ENCODE measurements at places on chromosomes 1 and 21.

- no peak for DNase-seq
Measured at GRCh38 chr1:193533853-193534252, 347.4 kb upstream of the B3GALT2 start.

- no peak for DNase-seq
Measured at GRCh38 chr1:51794260-51794659, 84.3 kb downstream of the NRDC start.

DNA sequence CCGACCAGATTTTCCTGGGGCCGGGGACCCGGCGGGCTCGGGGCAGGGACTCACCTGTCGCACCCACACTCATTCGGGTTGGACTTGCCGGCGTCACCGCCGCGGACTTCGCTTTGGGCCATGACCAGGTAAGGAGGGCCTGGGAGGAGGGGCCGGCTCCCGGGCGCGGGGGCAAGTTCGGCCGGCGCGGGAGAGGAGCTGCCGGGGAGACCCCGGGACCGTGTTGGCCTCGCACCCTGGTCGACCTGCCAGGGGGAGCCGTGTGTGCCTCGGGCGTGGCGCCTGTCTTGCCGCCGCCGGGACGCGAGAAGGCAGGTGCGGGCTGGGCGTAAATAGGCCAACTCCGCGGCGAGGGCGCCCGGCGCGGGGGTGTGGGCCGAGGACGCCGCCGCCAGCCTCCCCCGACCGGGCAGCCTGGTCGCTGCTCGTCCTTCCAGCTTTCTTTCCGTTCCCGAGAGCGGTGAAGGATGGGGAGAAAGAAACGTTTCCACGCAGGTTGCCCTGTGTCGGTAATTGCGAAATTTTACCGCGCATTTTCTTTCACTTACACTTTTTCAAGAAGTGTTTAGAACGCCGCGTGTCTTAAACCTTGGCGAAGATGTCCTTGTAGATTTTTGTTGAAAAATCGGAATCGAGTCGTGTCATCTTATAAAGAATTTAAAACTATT lies 558 bp downstream of the USP1 start:
- DNase-seq, result peak; percentile 26

- no peak for DNase-seq
Measured at GRCh38 chr1:184242507-184242943, 144.3 kb upstream of the C1orf21 start.

DNA sequence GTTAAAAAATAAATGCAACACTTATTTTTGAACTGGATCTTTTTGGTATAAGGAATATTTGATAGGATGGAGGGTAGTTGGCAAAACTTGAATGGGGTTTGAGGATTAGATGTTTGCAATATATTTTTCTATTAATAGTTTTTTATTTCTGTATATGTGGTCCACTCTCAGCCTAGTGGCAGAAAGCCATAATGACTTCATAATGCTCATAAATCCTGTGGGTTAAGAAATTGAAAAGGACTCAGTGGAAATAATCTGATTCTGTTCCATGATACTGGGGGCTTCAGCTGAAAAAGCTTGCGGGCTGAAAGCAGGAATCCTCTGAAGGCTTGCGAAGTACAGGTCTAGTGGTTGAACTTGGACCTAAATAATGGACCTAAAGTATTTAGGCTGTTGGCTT lies 1028.6 kb upstream of the PRMT6 start:
- DNase-seq, result no peak

DNA sequence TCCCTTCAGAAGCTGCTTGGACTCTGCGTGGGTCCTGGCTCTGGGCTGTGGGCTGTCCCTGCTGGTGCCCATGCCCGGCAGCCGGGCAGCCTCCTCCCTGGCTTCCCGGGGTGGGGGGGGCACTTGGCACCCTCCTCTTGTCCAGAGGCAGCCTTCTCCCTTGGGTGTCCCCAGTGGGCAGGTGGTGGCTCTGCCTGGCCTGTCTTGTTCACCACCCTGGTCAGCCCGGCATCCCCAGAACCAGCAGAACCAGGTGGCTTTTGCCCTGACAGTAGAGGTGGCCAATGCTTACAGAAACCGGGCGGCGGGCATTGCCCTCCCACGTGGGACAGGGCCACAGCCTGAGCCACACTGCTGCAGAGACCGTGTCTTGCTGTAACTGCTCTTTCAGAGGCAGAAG lies 38.0 kb downstream of the CFAP74 start:
- no peak for DNase-seq

DNA sequence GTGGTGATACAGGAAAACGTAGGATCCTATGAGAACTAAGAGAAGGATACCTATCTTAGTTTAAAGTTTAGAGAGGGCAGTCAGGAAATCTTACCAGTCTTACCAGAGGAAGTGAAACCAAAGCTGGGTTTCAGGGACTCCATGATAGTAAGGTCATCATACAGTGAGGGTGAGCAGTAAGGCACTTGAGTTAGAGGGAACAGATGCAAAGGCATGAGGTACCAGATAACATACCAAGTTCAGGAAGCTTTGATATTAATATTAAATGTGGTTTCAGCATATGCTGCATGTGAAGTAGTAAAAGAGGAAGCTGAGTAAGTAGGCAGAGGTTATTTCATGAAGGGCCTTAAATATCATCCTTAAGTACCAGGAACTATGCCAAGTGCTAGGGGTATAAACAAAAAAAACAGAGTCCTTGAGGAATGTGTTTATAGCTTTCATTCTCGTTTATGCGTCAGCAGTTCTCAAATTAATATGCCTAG lies 16.9 kb downstream of the ATG4C start:
- no peak for DNase-seq

DNA sequence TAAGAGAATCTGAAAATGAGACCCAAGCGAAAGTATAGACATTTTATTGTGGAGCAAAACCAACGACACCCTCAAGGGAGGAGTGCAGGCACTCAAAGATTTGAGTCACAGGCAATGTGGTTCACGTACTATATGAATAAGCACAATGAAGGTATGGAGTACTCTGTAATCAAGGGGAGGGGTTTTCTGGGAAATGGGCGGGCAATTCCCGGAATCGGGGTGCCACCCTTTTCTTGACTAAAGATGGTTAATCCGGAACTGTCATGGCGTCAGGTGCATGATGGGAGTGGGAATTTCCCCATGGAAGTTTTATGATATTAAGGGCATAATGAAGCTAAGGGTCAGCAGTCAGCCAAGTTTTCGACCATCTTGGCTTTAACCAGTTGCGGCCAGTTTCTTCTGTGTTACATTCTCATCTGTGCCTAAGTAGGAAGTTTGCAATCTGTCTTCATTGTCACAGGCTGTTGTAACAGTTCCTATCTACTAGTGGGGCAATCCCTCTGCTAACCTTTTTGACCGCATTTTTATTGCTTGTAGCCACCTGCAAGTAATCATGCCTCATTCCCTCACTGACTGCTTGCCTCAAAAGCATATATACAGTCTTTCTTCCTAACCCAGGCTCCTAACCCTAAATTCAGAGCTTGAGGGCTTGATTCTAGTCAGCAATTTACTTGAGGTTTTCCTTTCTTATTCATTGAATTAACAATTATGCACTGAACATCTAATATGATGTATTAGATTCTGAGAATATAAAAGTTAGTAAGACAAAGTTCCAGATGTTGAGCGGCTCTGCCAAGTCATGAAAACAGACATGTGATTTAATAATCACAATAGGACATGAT lies 775 bp upstream of the AIM2 start:
- peak; percentile 75 for DNase-seq

DNA sequence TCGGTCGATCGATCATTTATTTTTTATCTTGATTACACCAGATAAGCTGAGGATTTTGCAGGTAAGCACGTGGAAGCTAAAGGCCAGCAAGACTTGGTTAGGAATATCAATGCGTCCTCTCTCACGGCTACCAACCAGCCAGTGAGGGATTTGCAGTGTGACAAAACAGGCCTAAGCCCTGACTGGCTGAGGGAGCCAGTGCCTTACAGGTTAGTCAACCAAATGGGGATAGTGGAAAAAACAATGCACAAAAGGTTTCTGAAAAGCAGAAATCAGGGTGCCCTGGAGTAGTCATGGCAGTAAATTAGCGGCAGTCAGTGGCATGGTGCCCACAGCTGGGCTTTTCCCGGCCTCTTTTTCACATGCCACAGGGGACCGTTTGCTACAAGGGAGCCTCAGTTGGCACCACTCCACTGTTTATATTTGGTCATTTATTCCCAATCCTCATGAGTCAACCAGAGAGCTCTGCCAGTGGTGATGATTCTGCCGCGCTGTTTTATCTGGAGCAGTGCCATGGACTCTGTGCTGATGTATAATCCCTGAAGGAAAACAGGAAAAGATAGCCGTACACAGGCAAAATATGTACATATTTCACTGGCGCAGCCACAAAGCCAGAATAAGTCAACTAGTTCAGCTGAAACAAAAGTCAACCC lies 167.6 kb downstream of the RHOU start:
- DNase-seq, result no peak

- no peak for DNase-seq
Measured at GRCh38 chr1:245874942-245875580, 632.0 kb downstream of the SMYD3 start.

DNA sequence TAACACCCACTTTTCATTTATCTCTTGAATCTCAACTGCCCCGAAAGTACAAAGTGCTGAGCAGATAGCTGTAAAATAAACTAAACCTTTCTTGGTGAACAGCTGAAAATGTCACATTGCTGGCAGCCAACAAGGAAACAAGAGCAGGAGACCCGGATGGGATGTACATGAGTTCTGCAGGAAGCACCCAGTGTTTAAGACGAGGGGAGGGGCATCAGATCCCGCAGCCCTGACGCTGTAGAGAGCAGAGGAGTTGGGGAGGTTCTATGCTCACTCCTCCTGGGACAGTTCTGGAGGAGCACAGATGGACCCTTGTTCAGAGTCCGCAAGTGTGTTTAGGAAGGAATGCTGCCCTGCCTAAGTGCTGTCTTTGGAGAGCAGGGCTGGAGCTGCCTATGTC lies 32.0 kb upstream of the EPHA8 start:
- DNase-seq, result no peak

DNA sequence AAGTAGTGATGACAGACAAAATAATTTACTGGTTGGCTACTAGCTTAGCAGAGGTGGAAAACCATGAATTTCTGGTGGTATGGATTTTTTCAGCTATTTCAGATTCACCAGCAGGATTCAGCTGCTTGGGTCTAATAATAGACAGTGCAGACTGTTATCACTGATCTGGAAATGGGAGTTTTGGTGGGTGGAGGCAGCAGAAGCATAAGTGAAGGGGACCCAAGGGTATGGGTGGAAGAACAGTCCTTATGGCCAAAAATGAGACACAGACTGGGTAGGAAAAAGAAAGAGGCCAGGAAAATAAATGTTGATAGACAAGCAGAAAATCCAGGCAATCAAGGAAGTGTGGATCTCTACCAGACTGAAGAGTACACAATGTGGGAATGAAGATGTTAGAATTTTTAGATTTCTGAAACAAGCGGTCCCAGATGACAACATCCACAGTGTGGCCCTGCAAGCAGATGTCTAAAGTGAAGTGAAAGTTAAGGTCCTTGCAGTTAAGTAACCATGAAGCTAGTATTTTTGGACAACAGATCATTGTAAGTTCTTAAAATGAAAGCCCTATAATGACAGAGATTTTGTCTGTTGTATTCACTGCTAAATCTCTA lies 24.7 kb downstream of the LYST start:
- no peak for DNase-seq

- DNase-seq, result no peak
Measured at GRCh38 chr21:39116761-39117439, 66.4 kb downstream of the PSMG1 start.

DNA sequence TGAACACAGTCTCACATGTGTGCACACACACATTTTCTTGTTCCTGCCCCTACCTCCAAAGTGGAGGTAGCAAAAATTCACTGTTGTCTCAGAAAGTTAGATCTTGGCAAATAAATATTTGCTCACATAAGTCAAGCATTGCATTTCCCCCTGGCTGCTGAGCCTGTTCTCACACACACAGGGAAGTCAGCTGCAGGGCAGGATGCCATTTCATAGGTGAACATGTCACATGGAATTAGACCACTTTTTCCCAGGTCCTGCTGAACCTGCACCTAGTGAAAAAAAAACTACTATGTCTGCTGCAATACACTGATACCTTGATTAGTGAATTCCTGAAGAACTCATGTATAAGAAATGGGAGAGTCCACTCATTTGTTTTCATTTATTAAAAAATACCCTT lies 5.3 kb upstream of the CD55 start:
- no peak for DNase-seq

GRCh38 chr1:14937288-14937949 lies 216.1 kb upstream of the TMEM51 start:
- no peak for DNase-seq

DNA sequence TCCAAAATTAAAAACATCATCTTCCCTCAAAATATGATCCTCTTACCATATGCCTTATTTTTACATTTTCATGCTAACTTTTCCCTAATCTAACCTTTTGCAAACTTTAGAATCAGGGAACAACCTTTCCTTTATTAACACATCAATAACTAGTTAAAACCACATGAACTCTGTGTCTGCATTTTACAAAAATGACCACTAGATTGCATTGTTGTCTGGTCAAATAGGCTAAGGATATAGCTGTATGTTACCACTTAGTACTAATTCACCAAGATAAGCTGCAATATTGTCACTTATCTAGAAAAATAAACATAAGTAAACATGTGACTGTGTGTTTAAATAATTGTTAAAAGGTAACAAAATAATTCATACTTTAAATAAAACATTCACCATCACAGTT lies 82.3 kb downstream of the DENND1B start:
- DNase-seq, result no peak

GRCh38 chr1:29647581-29647980 lies 411.3 kb downstream of the PTPRU start:
- no peak for DNase-seq

DNA sequence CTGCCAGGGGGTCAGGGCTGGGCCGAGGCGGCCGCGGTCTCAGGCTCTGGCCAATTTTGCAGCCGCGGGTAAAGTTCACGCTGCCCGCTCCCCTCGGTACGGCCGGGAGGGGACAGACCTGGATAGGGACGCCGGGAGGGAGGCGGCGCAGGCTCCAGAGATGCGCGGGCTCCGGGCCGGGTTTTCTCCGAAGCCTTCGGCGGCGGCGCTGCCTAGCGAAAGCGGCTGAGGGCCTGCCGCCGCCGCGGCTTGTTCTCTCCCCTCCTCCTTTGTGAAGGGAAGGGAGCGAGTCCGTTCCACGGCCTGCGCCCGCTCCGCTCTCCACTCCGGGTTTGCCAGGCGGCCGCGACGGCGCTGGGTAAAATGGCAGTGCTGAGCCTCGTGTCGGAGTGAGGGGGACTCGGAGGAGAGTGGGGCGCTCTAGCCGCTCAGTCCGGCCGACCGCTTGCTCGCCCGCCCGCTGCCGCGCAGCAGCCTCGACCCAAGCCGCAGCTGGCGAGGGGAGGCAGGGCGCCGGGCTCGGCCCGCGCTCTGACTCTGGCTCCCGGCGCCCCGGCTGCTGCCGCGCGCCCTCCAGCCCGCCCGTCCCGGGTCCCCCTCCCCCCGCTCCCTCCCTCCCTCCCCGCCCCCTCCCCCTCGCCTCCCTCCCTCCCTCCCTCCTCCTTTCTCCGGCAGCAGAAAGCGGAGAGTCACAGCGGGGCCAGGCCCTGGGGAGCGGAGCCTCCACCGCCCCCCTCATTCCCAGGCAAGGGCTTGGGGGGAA lies at the start of gene ARID1A:
Gene ARID1A (plus strand): TSS at position 660 of the 763 bp plus-strand sequence. CDS start 389 bp downstream, outside the sequence.
- DNase-seq, result peak; percentile 92

- no peak for DNase-seq
Measured at GRCh38 chr1:56411484-56412180, 167.7 kb downstream of the PLPP3 start.

- DNase-seq, result no peak
Measured at GRCh38 chr1:202004711-202005110, 5.7 kb upstream of the ELF3 start.
